AG09309 (cell line): ENCODE measurements at places on chromosomes 6 and 20.

DNA sequence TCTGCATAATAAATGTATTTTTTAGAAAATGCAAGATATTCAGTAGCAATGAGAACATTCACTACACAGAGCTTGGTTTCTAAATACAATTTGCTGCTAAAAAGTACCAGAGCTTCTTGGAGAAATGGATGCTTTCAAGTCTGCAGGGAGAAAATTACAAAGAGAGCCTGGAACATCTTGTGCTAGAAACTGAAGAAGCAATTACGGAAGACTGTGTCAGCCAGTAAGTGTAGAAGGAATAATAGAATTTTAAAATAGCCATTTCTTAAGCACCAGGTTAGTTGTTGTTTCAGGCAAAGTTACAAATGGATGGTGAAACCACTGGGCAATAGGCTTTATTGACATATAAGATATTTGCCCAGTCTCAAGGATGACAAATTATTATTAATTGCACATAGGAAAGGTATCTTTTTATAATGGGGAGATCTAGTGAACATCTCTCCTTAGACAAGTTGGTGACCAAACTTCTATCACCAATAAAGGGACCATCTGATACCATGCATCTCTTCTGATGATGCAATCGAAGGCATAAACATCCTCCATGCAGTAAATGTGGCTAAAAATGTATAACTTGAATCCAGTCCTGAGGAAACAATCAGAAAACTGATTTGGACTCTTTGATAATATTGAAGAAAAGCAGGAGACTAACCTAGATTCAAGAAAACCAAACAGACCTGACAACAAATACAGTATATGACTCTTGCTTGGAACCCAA is 81.7 kb downstream of the ARHGAP18 start:
- no peak for DNase-seq

DNA sequence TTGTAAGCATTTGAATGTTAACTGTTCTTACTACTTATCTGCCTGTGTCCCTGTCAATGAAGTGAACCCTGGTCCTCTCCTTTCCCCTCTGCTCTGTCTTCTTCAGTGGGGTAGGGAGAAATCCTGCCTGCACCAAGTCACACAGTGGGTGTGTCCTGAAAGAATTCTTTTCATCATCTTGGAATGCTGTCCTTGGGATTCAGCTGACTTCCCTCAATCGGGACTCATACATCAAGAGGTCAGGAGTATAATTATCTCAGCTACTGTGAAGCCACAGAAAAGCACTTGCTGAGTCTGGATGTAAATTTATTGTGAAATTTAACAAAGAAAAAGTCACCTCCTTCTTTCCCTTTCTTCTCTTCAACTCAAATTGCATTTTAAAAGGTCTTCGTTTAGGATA is 328.5 kb downstream of the SOX4 start:
- DNase-seq, result no peak

GRCh38 chr6:44001318-44002066 is 125.8 kb downstream of the MRPL14 start:
- DNase-seq, result no peak

DNA sequence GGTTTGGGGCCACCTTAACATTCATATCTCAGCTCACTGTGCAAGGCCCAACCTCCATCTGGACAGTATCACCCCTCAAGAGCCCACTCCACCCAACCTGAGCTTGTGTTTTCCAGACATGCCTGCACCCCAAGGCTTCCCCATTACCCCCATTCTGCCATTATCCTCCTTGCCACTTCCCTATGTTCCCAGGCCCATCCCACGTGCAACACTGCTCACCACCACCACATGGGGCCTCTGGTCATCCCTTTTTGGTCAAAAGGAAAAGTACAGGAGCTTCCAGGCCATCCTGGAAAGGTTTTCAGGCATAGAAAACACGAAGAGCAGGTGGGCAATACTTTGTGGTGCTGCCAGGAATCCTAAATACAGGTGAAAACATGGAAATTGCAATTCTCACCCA is 140.3 kb downstream of the SYNDIG1 start:
- no peak for DNase-seq

GRCh38 chr6:127841811-127842210 is 59.0 kb downstream of the THEMIS start:
- DNase-seq, result no peak

- DNase-seq, result no peak
These were observed 2.7 kb upstream of the RAET1L start for GRCh38 chr6:150027806-150028565.

GRCh38 chr20:23162887-23163286 is 76.8 kb upstream of the CD93 start:
- no peak for DNase-seq

DNA sequence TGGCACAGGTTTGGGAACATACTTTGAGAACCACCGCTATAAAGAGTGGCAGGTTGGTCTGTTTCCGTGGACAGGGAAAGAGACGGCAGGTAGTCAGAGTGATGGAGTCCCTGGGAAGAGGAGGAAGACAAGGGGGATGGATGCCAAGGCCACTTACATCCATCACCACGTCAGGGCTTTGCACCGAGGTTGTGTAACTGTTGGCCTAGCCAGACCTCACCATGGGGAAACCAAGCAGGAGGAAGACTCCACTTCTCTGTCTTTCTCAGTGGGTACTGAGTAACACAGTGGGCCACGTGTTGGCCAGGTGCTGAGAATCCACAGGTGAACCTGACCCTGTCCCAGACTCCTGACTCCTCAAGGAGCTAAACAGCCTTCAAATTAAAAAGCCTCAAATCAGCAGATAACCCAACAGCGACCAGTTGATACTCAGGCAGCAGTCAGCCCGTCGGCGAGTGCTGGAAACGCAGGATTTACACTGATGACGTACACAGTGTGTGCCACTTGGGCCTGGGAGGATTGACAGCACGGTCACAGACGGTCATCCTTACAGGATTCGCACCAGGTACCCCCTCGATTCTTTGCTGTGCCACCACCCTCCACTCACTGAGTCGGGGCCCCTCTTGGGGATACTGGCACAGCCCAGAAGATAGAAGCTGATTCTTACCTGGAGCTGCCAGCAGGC is 134.6 kb upstream of the SNX9 start:
- DNase-seq, result no peak

GRCh38 chr20:20214757-20215275 is 153.1 kb upstream of the INSM1 start:
- DNase-seq, result no peak

DNA sequence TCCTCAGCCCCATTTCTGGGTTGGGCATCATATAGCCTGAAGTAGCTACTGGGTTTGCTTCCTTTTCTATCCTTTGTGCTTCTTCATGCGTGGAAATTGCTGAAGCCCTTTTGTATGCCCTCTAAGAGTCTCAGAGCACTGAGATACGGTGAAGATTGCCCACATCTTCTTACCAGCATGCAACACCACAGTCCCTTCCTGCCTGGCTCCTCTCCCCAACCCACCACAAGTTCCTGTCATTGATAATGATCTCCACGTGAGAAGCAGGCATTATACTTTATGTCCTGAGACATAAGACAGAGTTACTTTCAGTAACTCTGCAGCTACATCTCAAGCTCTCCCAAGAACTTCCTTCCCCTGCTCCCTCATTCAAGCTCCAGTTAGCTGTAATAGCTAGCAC is 15.8 kb upstream of the PLCB4 start:
- DNase-seq, result no peak

GRCh38 chr6:14456941-14457340 is 339.4 kb downstream of the CD83 start:
- DNase-seq, result no peak

GRCh38 chr6:136950436-136951126 is 28.5 kb downstream of the SLC35D3 start:
- no peak for DNase-seq
